ENCODE measurements at places on chromosomes 7 and 10.
A peak's percentile ranks its signal among the peaks of the same experiment; 100 is the strongest.

DNA sequence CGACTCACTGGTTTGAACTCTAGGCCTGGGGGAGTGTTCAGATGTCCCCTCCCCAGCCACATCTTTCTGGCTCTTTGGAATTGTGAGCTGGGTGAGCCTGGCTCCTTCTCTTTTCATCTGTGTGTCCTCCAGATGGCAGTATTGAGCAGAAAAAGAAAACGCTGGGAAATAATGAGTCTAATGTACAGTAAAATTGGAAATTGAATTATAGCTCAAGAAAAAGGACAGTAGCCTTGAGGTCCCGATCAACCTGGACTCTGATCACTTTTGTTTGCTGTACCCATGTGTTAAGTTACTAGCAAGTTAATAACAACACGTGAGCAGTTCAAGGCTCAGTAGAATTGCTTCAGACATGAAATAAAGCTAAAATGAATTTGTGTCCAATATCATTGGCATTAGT lies 77.9 kb downstream of the SNX10 start:
- peak; percentile 45 for DNase-seq

- no peak for DNase-seq
These were observed 354.2 kb downstream of the DNAJB6 start for GRCh38 chr7:157690833-157691585.

DNA sequence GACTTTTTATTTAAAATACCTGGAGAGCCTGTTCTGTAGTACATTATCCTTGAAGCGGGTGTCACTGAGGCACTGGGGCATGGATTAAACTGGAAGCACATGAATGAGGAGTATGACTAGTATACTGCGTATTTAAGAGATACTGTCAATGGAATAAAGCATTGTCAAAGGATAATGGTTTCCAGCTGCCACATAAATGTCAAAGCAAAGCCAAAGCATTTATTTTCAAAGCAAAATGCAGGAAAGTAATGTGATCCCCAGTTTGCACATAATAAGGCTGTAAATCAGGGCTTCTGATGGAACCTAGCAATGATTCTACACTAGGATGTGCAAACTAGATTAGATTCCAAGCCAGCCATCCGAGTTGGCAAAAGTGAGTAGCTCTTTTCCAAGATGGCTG lies 240.1 kb downstream of the POU6F2 start:
- DNase-seq = no peak

- no peak for DNase-seq
These were observed 228.8 kb downstream of the TMEM178B start for GRCh38 chr7:141302617-141303016.

DNA sequence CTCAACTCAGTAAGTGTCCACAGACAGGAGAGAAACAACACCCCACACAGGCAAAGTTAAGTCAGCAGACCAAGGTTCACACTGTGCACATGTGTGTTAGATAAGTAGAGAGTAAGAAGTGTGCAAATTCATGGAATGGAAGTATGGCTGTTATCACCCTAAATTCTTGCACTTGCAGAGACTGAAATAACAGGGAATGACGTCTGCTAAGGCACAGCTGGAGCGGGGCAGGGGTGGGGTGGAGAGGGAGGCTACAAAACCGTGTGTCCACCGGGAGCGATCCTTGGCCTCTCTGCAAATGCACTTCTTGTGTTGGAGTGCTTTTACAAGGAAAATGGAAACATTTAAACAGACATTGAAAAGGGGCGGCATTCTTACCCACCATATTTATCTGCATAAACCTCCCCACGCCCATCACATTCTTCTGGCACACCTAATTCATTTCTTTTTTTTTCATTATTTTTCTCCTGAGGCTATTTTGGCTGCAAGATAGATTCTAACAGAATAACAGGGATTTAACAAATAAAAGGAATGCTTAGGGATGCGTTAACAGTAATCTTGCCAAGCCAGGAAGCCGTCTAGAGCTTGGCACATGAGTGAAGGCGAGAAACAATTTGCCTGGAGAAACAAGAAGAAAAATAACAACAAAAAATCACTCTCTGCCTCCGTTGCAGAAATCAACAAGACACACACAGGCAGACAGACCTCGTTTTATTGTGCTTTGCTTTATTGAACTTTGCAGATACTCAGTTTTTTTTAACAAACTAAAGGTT lies 30.1 kb downstream of the TNS3 start:
- DNase-seq = no peak
